ENCODE measurements at places on chromosomes 11 and 22. TPM values are rescaled to one million over a fixed set of nuclear protein-coding genes. Genes with fewer than 3 reads are reported as not detected.

The PGM2L1 gene
- 1.4 TPM for total RNA-seq

The KRTAP5-5 gene
- total RNA-seq = not detected

The GSTT2B gene
- total RNA-seq = 2.1 TPM

The SLC5A12 gene
- not detected for total RNA-seq

The NRXN2 gene
- total RNA-seq = not detected

The C1QTNF5 gene
- total RNA-seq = 0.07 TPM

The OR2AT4 gene
- not detected for total RNA-seq

The CNIH2 gene
- not detected for total RNA-seq

The GLB1L2 gene
- total RNA-seq = 4.0 TPM

The GDPD4 gene
- total RNA-seq = not detected

The SLC22A6 gene
- total RNA-seq = not detected

The GAL3ST1 gene
- not detected for total RNA-seq

The GPHA2 gene
- total RNA-seq = not detected

The PLAAT5 gene
- not detected for total RNA-seq

The TTLL1 gene
- total RNA-seq = 3.5 TPM

The UBQLNL gene
- not detected for total RNA-seq

The TOM1 gene
- 24.7 TPM for total RNA-seq

The TRIM48 gene
- not detected for total RNA-seq

The TUT1 gene
- 12.6 TPM for total RNA-seq

The C1QTNF4 gene
- total RNA-seq = 0.92 TPM

The SLC22A8 gene
- not detected for total RNA-seq

The CD3G gene
- total RNA-seq = not detected

The OR8G1 gene
- not detected for total RNA-seq

The ISX gene
- not detected for total RNA-seq

The PGR gene
- not detected for total RNA-seq

The FOLR3 gene
- not detected for total RNA-seq

The APOL4 gene
- 0.65 TPM for total RNA-seq

The PLAAT4 gene
- 2.9 TPM for total RNA-seq

The VSIG2 gene
- total RNA-seq = 0.63 TPM

The SCO2 gene
- total RNA-seq = not detected

The ASPHD2 gene
- total RNA-seq = 5.4 TPM

The GAL3ST3 gene
- total RNA-seq = 0.28 TPM

The IGF2 gene
- total RNA-seq = 30.0 TPM

The ZFP91 gene
- total RNA-seq = 38.4 TPM

The HPS5 gene
- total RNA-seq = 21.0 TPM

The SCGB1C1 gene
- total RNA-seq = not detected

The DERL3 gene
- 2.8 TPM for total RNA-seq

The PGA3 gene
- total RNA-seq = not detected

The HBG1 gene
- not detected for total RNA-seq

The YAP1 gene
- total RNA-seq = 81.4 TPM

The GPR83 gene
- 0.07 TPM for total RNA-seq

The CABP4 gene
- not detected for total RNA-seq

The P2RX6 gene
- 0.21 TPM for total RNA-seq

The GALNT18 gene
- 40.8 TPM for total RNA-seq

The PNPLA3 gene
- 11.0 TPM for total RNA-seq

The KCNQ1 gene
- total RNA-seq = 1.6 TPM

The MIEF1 gene
- total RNA-seq = 31.8 TPM

The PATE4 gene
- total RNA-seq = not detected

The LUZP2 gene
- total RNA-seq = 0.07 TPM

The PTPRCAP gene
- not detected for total RNA-seq

The CCDC73 gene
- 0.19 TPM for total RNA-seq

The TSPAN32 gene
- not detected for total RNA-seq

The SNRPD3 gene
- total RNA-seq = 241 TPM

The CELSR1 gene
- total RNA-seq = 108 TPM

The MUC5AC gene
- not detected for total RNA-seq

The GGTLC2 gene
- total RNA-seq = not detected

The IFITM1 gene
- 16.4 TPM for total RNA-seq

The DRD2 gene
- total RNA-seq = not detected

The KCNJ11 gene
- total RNA-seq = 0.23 TPM

The TPBGL gene
- total RNA-seq = not detected

All from airway epithelial cell (primary cell).